ENCODE measurements at places on chromosomes 2 and 18.
A peak's percentile ranks its signal among the peaks of the same experiment; 100 is the strongest.

DNA sequence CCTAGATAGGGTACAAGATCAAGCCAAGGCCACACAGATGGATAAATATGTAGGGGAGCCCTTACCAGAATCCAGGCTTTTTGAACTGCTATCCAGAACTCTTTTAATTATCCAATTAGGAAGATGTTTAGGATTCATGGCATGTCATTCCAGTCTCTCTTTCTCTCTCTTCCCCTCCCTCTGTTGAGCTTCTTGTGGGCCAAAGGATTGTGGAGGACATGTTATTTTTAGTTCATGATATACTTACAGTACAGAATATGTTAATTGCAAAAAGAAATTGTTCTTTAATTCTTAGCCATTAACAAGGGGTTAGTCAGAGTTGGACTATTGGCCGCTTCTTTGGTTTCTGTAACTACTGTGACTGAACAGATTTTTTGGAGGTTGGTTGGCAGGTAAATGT is 113.0 kb downstream of the SETBP1 start:
- DNase-seq: no peak

- DNase-seq: no peak
Measured at GRCh38 chr18:55509631-55510324, 78.2 kb downstream of the TCF4 start.

DNA sequence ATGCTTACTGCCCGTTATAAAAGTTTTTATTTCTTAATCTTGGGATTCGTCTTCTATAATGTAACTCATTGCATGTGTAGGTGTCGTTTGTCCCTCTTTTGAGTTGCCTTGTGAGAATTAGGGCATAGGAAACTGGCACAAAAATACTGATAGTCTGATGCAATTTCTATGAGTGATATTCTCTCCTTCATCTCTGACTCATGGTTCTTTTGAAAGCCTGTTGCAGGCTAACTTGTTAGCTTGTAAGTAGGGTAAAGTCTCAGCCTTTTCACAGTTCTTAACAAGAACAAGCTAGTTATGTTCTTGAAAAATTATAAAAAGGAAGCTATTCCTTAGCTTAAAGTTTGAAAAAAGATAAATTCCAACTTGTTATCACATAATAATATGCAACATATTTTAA is 1085.4 kb upstream of the NRXN1 start:
- no peak for DNase-seq

GRCh38 chr2:41725901-41726300 is 321.9 kb upstream of the PKDCC start:
- DNase-seq: no peak

DNA sequence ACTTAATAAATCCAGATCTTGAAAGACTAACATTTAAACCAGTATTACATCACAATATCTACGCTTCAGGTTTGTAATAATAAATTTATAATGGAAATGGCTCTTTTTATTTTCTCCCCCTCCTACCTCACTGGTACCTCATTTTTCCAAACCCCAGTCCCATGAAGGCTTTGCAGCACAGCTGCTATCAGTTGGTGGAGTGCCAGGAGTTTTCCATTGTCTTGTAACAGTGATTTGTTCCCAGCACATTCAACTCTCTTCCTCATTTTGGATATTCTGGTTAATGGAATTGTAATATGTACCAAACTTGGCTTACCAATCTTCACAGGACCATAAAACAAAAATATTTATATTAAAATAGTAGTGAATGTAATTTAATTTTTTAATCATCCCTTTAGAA is 91.2 kb downstream of the VRK2 start:
- no peak for DNase-seq

DNA sequence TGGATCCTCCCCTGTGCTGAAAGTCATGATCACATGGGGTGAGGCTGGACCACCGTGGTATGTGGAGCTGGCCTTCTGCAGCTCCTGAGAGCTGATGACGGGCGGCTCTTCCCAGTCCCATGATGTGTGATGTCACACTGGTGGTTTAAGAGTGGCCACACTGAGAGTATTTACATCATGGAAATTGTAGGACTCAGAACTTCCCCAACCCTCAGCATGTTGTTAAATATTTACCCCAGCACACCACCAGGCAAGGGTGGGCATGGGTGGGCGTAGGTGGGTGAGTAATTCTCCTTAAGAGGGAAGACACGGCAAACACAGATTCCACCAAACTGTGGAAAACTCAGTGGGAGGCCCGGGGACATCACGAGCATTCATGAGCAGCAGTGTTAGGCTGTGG is 106.8 kb downstream of the ALPK2 start:
- no peak for DNase-seq

DNA sequence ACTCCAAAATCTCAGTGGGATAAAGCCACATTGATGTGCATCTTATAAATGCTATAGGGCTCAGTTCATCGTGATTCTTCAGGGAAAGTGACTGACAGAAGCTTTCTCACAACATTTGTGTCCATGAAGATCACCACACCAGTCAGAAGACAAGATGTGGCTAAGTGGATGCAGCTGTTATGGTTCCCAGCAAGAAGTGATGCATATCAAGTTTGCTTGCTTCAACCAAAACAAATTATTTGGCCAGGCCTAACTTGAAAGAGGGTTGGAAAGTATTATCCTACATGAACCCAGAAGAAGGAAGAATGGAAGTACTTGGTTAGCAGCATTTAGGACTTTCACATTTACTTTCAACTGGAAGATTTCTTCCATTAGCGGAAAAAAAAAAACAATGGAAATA is 210.0 kb upstream of the ACVR2A start:
- no peak for DNase-seq

- DNase-seq: no peak
Measured at GRCh38 chr18:5095239-5095638, 101.8 kb downstream of the AKAIN1 start.

DNA sequence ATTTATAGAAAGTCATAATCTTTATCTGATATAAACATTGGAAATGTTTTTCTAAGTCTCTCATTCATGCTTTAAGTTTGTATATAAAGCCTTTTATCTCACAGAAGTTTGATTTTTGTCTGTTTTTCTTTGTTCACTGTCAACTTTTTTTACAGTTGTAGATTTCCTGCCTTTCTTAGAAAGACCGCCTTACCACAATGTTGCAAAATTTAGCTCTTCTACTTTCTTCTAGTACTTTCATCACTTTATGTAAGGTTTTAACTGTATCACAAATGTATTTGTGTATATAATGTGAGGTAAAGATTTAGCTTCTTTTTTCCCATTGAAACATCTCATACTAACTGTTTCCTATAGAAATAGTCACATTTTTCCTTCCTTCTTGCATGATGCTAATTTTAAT is 136.1 kb downstream of the DNAH6 start:
- DNase-seq: no peak

DNA sequence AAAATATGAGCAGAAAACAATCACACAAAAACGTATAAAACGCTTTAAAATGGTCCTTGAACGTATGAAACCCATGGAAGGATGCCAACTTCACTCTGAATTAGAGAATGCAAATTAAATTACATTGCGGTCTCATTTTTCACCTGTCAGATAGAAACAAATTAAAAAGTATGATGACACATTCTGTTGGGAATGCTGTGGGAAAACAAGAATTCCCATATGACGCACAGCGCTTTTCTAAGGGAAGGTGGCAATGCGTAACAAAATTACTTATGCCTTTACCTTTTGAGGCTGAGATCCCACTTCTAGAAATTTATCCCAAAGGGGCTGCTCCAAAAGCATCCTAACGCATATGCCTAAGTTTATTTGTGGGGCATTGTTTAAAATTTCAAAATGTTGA is 3.8 kb upstream of the RPS7 start:
- no peak for DNase-seq

GRCh38 chr18:36685580-36685979 is 143.2 kb downstream of the TPGS2 start:
- no peak for DNase-seq

- no peak for DNase-seq
Measured at GRCh38 chr2:181790716-181791649, 100.5 kb upstream of the ITPRID2 start.

GRCh38 chr2:110650346-110650745 is 27.5 kb downstream of the BUB1 start:
- DNase-seq: no peak

DNA sequence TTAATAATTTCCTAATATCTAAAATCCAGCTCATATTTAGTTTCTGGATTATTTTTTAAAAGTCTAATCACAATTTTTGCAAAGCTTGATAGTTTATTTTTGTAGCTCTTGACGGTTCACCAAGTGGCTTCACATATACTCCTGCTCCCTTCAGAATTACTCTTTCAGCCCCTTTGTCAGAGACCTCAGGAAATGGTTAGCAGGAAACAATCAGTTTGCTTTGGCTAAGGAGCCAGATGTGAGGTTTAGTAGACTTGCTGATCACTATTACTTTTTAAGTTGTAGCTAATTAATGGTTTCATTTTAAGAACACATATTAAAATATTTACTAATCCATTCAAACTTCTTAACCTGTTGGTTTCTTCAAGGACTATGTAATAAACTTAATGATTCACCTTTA is 2.3 kb downstream of the RBBP8 start:
- no peak for DNase-seq

DNA sequence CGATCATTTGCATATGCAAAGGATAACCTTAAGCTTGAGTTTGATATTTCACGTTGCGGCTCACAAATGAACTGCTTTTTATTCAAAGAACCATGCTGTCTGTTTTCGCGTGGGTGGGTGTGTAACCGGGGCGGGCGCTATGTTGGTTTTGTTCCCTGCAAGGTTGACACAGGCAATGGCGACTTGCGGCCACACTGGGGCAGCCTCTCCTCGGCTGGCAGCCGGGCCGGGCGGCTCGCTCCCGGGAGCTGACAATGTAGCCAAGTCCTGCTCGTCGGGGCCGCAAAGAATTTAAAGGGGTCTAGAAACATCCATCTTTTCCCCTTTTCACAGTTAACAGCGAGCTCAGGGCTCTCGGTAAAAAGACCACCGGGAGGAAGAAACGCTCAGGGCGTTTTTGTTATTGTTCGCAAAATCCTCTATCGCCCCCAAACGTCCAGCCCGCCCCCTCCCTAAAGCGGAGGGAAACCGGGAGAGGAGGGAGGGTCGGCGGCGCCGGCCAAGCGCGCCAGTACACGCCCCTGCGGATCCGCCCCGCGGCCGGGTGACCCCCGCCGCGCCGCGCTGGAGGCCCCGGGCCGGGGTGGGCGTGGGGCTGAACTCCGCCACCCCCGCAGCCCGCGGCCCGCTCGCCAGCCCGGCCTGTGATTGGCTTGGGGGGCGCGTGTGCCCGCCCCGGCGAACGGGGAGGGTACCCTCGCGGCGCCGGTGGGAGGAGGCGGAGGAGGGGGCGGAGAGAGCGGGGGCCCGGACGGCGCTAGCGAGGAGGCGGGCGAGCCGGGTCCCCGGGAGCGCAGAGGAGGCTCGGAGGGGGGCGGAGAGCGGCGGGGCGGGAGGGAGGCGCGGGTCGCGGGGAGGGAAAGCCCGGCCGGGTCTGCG is at the start of gene NEDD4L:
Gene NEDD4L, plus strand, starts transcription at position 736 of the 879 bp plus-strand sequence. CDS start 435 bp downstream, outside the sequence.
- DNase-seq: peak; percentile 60

DNA sequence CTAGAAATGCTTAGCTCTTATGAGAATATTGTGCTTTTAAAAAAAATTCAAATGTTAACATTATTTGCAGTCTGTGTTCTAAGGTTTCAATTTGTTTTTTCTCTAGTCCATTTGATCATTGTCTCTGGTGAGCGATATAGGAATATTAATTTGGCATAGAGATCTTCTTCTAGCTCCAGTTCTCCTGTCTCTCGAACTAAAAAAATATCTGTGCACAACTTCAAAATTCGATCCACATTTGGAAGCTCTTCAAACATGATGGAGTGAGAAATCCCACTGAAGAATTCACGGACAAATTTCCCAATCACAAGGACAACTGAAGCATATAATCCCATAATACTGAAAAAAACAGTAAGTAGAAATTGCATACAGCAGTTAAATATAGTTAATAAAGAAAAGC is 145.6 kb downstream of the NAPG start:
- no peak for DNase-seq

DNA sequence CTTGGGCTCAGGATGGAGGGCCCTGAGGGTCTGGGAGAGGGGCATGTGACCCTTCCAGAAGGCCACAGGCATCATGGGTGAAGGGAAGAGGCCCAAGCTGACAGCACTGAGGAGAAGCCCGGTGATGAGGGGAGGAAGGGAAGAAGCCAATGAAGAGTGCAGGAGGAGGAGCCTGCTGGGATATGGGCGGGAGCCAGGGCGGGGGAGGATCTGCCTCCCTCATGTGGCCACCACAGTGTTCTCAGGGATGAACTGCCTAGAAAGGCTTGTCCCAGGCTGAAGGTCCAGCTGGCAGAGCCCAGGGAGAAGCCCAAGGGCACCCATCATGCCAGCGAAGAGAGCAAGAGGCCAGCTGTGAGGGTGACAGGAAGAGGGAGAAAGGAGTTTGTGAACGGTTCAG is 24.6 kb upstream of the PLB1 start:
- DNase-seq: no peak

DNA sequence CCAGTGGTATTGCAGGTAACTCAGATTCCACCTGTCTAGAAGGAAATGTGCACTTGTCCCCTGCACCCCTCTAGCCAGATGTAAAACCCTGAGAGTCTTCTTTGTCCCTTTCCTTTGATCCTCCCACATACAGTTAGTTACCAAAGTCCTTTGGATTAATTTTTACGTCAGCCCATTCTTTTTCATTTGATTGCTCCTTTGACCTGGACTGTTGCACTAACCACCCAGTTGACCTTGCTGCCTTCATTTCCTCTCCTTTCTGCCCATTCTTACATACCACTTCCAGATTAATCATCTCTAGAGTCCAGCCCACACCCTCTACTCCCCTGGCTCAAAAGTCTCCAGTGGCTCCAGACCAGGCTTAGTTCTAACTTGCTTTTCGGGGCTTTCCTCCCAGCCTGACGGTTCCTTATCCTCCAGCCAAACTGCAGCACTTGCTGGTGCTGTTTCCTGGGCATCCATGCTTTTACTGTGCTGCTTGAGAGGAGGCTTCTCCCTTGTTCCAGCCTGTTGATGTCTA is 99.3 kb downstream of the SPTBN1 start:
- no peak for DNase-seq
